Neural crest cell (in vitro differentiated cells): ENCODE measurements at places on chromosomes 13 and 19. TPM values are rescaled to one million over a fixed set of nuclear protein-coding genes. Genes with fewer than 3 reads are reported as not detected.
A peak's percentile ranks its signal among the peaks of the same experiment; 100 is the strongest.

DNA sequence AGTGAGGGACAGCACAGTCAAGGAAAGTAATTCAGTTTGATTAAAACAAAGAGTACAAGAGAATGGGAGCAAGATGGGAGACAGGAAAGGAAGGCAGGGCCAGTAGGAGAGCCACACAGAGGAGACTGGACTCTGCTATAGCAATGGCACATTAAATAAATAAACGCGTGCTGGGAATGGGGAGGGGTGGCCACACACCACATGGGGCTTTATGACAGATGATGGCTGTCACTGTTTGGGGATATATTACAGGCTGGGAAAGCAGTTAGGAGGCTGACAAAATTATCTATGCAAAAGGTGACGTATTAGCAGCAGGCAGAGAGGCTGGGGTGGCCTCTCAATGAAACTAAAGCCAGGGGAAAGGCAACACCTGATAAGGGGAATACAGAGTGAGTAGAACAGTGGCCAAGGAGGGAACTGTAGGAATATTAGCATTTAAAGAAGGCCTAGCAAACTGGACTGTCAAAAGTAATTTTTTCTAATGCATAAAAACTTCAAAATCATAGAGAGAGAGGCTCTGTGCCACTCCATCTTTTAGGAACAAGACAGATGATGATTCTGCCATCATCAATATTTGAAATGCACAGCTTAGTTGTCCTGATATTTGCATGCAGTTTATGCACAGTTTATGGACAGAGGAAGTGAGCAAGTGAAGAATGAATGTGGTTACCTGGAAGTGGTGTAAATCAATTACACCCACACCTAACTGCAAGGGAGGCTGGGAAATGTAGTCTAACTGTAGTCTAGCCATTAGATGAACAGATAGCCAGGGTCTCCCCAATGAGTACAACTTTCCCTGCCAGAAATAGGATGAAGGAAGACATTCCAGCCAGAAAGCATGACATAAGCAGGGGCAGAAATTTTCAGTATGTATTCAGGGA, 346.5 kb downstream of the FOXO1 start:
- H3K27ac ChIP-seq: no peak overlapping the region
- peaks cover 9% of the 10 kb centered on the region for H3K36me3 ChIP-seq
- no peak overlapping the region for H3K4me3 ChIP-seq

SEMA6B gene
- total RNA-seq: 21.7 and 25.3 TPM in 2 replicates

DNA sequence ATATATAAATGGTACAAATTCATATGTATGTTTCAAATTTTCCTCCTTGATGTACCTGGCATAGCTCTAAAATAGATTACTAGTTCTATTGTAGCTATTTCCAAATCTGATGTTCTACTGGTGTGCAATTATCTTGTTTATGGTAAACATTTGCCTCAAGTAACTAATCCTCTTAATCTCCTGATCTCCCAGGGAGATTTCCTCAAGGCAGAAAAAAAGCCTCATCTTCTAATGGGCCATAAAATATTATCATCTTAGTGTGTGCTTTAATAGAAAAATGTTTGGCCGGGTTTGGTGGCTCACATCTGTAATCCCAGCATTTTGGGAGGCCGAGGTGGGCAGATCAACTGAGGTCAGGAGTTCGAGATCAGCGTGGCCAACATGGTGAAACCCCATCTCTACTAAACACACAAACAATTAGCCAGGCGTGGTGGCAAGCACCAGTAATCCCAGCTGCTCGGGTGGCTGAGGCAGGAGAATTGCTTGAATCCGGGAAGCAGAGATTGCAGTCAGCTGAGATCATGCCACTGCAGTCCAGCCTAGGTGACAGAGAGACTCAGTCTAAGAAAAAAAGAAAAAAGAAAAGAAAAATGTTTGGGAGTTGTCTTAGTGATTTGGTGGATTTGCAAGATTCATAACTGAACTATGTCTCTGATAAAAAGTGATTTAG, 498.9 kb upstream of the SLITRK5 start:
- no peak overlapping the region for H3K27ac ChIP-seq
- no peaks in the 10 kb centered on the region for H3K27me3 ChIP-seq
- no peak for DNase-seq
- no peaks in the 10 kb centered on the region for H3K4me1 ChIP-seq
- no peak overlapping the region for H3K4me3 ChIP-seq
- no peaks in the 10 kb centered on the region for H3K36me3 ChIP-seq

DNA sequence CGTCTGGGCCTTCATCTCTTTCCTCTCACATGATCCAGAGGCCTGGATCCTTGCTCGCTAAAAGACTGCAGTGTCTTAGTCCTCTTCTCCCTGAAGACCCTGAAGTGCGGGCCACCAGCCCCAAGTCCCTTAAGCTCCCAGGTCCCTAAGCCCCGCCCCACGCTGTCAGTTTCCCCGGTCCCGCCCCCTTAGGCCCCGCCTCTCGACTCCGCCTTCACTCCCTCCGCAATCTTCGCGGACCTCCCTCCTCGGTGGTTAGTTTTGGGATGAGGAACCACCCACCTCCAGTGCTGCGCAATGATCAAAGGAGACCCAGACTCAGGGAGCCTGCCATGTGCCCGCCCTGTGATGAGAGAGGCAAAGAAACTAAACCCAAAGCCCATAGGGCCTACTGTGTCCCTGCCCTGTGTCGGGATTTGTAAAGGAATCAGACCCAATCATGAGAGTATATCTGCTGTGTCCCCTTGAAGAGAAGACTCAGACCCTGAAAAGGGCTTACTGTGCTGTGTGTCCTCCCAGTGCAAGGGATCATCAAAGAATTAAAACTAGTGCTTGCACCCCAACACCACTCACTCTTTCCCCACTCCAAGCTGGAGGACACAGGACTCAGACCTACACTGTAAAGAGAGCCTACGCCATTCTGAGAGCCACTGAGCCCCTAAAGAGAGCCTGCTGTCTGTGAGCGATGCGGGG, 3.0 kb upstream of the COX6B1 start:
- peak overlapping the region; percentile 87 for H3K4me3 ChIP-seq
- no peaks in the 10 kb centered on the region for H3K27me3 ChIP-seq
- peak; percentile 75 for DNase-seq
- H3K27ac ChIP-seq: peak overlapping the region; percentile 73
- no peaks in the 10 kb centered on the region for H3K36me3 ChIP-seq

IFNL1 gene
- not detected in 2 replicates for total RNA-seq

CEACAM1 gene
- total RNA-seq: not detected in 2 replicates

- peaks cover 97% of the 10 kb centered on the region for H3K27me3 ChIP-seq
- no peak for DNase-seq
- no peaks in the 10 kb centered on the region for H3K36me3 ChIP-seq
- H3K27ac ChIP-seq: no peak overlapping the region
- peaks cover 5% of the 10 kb centered on the region for H3K4me1 ChIP-seq
Observed at GRCh38 chr13:78592584-78592983, 10.8 kb downstream of the POU4F1 start.

DNA sequence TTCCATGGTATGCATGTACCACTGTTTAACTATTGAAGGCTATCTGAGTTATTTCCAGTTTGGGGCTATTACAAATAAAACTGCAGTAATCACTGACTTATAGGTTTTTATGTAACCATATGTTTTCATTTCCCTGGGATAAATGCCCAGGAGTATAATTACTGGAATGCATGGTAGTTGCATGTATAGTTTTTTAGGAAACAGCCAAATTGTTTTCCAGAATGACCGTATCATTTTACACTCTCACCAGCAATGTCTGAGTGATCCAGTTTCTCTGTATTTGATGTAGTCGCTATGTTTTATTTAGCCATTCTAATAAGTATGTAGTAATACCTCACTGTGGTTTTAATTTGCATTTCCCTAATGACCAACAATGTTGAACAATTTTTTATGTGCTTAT, 42.0 kb downstream of the CYSLTR2 start:
- no peak overlapping the region for H3K4me3 ChIP-seq
- DNase-seq: no peak

DNA sequence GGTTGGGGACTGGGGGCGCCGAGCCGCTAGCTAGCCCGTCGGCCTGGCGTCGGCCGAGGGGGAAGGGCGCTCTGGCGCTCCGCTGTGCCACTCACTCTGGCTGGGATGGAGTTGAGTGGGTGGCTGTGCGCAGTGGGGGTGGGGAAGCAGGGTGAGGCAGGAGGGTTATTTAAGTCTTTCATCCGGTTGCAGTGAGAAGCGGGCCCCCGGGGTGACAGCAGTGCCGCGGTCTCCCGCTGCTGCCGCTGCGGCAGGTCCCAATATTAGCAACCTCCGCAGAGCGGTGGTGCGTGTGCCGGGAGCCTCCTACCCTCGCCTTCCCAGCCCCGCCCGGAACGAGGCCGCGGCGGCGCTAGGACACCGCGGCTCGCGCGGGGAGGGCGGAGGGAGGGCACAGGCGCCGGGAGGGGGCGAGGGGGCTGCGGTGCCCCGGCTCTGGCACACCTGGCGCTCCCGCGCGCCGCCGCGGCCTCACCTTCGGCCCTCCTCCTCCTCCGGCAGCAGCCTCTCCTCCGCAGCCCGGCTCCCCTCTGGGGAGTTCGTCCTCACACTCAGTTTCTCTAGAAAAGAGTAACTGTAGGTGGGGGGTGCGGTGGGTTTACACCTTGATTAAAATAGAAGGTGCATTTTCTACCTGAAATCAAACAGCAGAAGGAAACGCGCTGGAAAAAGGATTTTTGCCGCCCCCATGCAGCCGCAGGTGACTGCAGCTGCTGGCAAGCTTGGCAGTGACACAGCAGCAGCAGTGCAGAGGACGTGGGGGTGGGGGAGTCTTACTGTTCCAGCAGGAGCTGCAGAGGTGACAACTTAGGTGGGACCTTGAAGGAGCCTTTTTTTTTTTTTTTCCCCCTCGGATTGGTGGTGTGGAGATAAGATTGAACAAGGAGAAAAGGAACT, 4.5 kb downstream of the FGF9 start:
- no peaks in the 10 kb centered on the region for H3K36me3 ChIP-seq
- H3K27ac ChIP-seq: no peak overlapping the region
- peaks cover 31% of the 10 kb centered on the region for H3K4me1 ChIP-seq

DNA sequence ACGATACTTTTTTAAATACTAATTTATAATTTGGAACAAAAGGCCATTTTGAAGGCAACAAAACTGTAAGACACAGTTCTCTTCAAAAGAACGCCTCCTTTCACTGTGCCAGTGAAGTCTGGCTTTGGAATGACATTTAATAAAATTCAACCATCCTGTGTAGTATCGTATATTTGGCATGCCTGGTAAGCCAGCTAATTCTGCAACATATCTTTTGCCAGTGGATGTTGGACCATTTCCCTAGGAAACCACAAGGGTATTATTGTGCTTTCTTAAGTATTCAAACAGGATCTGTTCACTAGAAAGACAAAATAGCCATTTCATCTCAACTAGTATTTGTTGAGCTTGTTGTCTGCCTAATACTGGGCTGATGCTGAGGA, 111.6 kb downstream of the RGCC start:
- no peak for DNase-seq
- no peaks in the 10 kb centered on the region for H3K27me3 ChIP-seq
- H3K4me1 ChIP-seq: peaks cover 50% of the 10 kb centered on the region
- H3K4me3 ChIP-seq: no peak overlapping the region

GRCh38 chr19:8335343-8336071, 7.6 kb downstream of the KANK3 start:
- peaks cover 3% of the 10 kb centered on the region for H3K4me1 ChIP-seq
- no peaks in the 10 kb centered on the region for H3K36me3 ChIP-seq
- DNase-seq: no peak
- H3K27ac ChIP-seq: no peak overlapping the region
- peak overlapping the region; percentile 35 for H3K4me3 ChIP-seq
- peaks cover 79% of the 10 kb centered on the region for H3K27me3 ChIP-seq
